ENCODE measurements at places on chromosomes 3 and 15.

DNA sequence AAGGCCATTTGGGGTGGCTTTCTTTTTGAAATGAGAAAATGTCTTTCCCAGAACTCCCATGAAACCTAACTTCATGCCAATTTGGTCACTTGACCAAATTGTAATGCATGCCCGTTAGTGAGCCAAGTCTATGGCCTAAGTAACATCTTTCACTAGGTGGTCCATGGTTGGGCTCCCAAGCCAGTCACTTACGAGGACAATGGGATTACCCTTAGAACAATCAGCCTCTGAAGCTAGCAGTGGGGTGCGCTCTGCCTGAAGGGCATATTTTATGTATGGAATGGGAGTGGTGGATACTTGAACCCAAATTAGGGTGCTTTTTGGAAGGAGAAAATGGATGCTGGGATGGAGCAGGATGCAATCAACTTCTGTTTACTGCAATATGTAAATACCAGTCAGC, 127.4 kb upstream of the GOLIM4 start:
- no peak for DNase-seq

DNA sequence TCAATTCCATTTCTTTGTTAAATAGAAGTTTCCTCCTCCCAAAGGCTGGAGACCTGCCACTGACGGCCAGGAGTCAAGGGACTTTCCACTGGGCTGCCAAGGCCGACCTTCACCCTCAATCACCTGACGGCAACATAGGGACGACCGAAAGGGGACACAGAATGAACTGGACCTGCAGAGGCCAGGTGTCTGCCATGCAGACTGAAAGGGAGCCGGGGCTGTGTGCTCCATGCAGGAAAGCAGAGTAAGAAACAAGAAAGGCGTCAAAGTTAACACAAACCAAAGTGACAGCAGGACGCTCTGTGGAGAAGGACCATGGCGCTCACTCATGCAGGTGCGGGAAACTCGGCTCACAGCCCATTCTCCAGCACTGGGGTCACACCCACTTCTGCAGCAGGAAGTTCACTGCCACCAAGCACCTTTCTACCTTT, 26.1 kb downstream of the ZXDC start:
- DNase-seq = no peak

DNA sequence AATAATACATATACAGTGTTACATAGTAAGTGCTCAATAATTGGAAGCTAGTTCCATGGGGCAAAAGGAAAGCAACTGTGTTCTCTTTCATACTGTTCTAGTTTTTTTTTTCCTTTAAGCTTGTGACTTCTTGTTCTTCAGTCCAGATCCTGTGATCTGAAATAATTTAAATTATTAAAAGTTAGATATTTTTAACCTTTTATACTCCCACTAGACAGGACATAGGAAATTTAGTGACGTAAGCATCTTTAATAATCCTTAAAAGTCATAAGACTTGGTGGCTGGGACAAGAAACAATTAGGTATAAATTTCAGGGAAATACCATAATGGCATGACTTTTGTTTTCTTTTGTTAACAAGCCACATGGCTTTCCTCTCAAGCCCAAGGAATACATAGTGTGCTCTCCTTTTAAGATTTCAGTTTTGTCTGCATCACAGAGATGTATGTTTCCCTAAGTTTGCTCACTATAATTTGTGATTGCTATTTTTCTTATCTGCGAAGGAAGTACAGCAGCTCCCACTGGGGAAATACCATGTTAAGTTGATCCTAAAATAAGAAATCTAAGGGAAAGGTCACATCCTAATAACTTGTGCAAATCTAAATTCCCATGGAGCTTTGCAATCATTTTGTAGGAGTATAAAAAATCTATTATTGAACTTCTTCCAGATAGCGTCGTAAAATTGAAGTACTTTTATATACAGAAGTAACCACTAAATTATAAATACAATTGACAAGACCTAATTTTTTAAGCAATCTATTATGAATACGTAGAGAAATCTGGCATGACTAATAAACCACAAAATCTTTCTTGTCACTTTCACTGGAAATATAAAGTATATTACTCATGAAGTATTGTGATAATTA, 30.1 kb downstream of the PPARG start:
- no peak for DNase-seq

GRCh38 chr3:116741467-116741866, 31.9 kb downstream of the TUSC7 start:
- no peak for DNase-seq

GRCh38 chr3:14019459-14019858, 105.2 kb downstream of the CHCHD4 start:
- no peak for DNase-seq

DNA sequence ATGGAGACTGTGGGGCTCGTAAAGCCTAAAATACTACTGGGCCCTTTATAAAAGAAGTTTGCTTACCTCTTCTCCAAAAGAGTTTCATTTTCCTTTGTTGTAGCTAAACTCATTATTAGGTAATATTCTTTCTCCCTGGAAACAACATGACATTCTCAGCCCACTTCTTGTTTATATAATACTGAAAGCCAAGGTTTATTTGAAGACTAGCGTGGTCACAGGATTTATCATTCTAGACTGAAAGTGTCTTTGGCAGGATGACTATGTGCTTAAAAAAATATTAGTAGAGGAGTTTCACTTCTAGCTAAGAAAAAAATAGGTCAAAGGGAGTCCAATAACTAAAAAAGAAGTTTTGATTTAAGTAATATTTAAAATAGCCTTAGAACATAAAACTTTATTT, 1085.2 kb upstream of the CADM2 start:
- DNase-seq = no peak

DNA sequence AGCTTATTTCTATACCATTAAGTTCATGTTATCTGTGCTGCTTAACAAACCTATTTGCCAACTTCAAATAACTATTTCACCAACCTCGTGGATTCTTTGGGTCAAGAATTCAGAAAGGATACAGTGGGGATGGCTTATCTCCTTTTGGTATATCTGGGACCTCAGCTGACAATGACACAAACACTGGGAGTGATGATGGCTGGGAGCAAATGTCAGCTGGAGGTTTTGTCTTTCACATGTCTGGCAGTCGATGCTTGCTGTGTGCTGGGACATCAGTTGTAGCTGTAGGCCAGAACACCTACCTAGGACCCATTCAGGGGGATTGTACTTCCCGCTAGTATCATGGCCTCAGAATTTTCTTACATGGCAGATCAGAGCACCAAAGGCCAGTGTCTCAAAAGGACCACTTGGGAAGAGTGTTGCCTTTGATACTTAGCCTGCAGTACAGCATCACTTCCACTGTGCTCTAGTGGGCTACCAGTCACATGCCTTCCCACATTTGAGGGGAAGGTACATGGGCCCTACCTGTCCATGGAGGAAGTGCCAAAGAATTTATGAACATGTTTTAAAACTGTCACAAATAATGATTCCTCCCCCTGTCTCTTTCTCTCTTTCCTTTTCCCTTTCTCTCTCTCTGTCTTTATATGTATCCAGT, 23.7 kb upstream of the FAM98B start:
- DNase-seq = no peak

- DNase-seq = no peak
Observed at GRCh38 chr15:31228980-31229826, 97.4 kb upstream of the KLF13 start.

GRCh38 chr3:15360788-15361493, 28.6 kb upstream of the SH3BP5 start:
- DNase-seq = no peak

- no peak for DNase-seq
Observed at GRCh38 chr15:56608993-56609392, 124.3 kb downstream of the ZNF280D start.

DNA sequence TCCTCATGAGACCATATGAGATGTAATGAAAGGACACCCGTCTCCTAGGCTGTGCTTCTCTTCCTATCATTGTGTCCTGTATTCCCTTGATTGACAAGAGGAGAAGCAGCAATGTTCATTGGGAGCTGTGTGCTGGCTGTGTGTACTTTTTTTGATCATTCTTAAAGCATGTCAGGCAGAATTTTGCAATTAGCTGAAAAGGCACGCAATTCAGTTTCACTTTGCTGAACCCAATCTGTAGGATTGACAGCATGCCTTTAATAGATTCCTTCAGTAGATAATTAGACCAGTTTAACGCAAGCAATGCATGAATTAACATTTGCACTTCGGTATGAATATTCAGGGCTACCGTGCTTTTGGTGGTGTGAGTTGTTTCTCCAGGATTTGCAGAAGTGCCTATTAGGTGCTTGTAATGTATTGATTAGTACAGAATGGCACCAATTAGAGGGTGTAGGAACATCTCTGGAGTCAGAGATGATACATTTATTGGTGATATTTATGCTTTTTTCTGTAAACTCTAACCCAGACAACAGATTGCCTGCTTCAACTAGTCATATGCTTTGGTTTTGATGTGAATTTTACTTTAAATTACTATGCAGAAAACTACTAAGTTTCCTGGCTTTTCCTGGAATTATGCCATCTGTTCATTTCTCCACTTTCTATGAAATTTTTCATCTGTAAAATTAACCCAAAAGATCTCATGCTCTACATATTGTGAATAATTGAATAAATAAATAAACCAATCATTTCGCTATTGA, 114.3 kb downstream of the NSUN3 start:
- no peak for DNase-seq

- DNase-seq = no peak
Observed at GRCh38 chr3:169695031-169695430, 31.5 kb upstream of the MECOM start.

GRCh38 chr3:119609301-119609700, 11.6 kb downstream of the PLA1A start:
- no peak for DNase-seq

GRCh38 chr15:70357453-70357852, 259.7 kb upstream of the TLE3 start:
- DNase-seq = no peak

DNA sequence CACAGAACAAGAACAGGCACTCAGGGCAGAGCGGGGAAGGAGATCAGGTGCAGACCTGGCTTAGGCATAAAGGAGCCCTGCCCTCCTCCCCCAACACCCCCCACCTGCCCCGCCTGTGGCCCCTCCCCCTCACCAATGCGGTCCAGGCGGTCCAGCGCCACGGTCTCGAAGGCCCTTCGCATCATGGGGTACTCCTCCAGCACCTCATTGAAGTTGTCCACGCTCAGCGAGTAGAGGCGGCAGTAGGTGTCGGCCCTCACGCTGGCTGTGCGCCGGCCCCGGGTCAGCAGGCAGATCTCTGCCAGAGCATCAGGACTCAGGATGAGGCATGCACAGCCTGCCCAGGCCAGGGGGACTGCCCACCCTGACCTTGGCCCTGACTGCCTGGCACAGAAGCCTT, 44.8 kb downstream of the HCN4 start:
- DNase-seq = no peak

- no peak for DNase-seq
Observed at GRCh38 chr3:189714991-189715961, 84.1 kb downstream of the TP63 start.

DNA sequence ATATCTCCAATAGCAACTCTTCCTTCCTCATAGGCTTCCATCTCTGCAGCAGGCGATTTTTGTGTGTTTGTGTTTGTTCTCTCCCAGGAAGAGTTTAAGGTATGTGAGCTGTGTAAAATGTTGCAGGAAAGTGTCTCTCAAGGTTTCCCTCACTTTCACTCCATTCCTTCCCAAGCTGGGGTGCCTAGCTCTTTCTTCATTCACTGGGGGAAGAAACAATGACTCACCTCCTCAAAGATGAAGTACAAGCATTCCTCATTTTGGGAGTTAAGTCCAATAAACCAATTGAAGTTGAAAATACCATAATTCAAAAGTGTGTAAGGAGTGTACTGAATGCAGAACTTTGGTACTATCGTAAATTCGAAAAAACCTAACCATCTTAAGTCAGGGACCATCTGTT, 422.7 kb upstream of the CFAP20DC start:
- no peak for DNase-seq

- no peak for DNase-seq
Observed at GRCh38 chr3:170680593-170680992, 94.7 kb upstream of the SLC7A14 start.

DNA sequence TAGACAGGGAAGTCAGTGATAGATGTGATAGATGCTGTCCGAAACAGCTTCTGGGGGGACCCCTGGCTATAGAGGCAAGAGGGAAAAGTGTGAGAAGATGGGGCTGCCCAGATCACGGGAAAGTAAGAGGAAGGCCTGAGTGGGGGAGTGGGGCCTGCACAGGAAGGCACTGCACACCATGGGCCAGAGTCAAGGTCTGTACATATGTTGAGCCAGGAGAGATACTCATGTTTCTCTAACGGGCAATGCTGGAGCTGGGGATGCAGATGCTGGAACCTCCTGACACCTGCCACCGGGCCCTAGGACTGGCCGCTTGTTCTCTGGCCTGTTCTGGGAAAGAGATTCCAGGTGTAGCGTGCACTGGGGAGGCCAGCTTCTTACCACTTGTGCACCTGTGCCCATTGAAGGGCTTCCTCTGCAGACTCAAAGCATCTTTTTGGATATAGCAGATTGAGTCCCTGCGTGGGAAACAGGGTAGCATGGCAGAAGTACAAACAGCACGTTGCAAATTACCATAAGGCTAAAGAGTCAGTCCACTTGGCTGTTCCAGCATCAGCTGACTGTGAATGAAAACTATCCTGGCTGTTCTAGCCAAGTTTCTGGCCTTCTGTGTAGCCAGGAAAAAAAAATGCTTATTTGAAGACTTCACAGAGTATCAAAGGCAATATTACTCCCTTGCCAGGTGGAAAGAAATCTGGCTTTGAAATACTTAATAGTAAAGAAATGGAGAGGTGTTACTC, 77.1 kb upstream of the GSK3B start:
- no peak for DNase-seq

- DNase-seq = no peak
Observed at GRCh38 chr15:90711418-90711824, 5.7 kb upstream of the BLM start.

DNA sequence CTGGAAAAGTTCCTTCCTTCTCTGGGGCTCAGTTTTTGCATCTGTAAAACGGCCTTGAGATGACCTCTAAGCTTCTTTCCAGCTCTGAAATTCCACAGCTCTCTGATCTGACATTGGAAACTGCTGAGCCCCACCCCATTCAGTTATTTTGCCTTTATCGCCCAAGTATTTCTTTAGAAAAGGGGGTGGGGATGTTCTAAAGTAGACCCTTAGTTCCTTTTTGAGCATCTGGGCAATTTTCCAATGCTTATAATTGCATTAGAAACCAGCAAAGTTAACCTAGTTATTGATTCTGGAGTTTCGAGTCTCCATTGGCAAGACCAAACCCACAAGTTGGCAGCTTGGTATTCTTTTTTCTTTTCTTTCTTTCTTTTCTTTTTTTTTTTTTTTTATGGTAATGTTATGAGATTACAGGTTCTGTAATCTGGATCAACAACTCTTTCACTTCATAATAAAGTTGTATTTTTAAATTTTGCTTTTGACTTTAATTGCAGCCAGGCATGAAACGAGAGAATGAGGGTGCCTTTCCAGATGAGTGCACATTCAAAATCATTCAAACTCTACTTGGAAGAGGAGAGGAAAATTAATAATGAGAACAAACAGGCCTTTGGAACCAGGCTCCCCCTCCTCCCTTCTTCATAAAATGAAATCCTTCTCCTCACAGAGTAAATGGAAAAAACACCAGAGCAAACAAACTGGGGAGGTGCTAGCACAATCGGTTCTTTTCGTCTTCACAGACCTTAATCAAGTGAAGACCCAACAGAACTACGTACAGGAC, 76.8 kb upstream of the LRIG1 start:
- no peak for DNase-seq

GRCh38 chr15:50183112-50183794, 1.3 kb downstream of the SLC27A2 start:
- DNase-seq = no peak
